ENCODE measurements at places on chromosomes 4 and X.

DNA sequence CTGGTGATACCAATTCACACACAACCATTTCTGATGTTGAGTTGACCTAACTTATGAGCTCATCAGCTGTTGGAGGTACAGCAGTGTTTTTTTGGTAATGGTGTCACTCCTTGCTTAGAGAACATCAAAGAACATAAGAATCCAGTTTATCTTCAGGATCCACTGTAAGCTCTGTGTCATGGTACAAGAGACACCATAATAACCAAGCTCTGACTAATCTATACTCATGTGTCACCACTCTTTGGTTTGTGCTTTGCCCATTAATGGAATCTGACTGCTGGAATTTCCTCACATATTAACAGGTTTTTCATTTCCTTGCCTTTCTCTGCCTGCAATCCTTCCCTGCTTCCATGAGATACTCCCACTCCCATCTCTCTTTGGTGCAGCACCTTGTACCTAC, 735.1 kb upstream of the LCORL start:
- no peak for DNase-seq

DNA sequence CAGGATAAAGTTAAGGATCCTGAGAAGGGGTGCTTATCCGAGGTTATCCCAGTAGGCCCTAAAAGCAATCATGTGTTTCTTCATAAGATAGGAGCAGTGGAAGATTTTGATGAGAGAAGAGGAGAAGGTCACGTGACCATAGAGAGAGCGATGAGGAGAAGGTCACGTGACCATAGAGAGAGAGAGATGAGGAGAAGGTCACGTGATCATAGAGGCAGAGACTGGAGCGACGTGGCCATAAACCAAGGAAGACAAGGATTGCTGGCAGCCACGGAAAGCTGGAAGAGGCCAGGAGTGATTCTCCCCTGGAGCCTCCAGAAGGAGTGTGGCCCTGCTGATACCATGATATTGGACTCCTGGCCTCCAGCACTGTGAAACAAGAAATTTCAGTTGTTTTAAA, 38.4 kb upstream of the ZNF518B start:
- no peak for DNase-seq

DNA sequence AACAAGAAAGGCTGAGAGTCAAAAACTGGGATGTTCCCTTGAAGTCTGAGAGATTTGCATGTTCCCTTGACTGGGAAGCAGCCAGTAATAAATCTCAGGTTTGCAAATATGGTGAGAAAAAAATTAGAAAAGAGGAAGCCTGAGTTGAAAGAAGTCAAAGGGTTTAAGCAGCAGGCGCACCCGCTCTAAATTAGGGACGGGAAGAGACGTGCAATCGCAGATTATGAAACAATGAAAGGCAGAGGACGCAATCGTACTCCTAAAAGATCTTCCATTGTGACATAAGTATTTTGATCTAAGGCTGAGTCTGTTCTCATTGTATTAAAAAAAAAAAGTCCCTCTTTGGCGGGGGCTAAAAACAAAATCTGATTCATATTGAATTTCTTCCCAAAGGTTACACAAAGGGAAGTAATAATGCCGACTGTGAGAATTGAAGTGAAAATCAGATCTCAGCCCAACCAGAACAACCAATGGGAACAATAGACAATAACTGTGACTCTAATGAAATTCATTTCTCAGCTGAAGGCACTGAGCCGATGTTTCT, 28.2 kb downstream of the SAT1 start:
- DNase-seq, result no peak

DNA sequence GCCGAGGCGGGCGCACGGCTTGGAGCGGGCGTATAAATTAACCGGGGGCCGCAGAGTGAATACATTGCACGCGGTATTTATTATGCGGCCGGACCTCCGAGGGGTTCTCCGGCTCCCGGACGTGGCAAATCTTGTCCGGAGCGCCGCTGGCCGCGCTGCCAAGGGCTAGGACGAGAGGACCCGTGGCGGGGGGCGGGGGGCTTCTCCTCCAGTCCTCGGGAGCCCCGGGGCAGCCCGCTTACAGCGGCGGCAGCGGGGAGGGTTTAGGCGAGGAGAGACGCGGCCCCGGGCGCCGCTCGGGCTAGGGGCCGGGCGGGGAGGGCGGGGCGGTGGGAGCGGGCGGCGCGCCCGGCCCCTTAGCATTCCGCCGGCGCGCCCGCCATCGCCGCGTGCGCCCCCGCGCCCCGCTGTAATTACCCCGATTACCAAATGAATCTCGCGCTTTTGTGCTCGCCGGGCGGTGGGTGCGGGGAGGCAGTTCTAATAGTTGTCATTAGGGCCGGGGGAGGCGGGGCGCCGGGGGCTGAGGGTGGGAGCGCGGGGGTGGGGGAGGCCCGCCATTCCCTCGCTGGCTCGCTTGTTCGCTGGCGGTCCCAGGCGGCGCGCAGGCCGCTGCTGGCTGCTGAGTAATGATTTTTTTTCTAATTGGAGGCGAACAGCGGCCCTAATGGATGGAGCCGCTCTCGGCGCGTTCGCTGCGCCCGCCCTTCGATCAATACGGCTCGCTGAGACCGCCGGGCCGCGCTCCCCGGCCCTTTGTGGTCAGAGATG, 276.6 kb downstream of the BCOR start:
- no peak for DNase-seq

DNA sequence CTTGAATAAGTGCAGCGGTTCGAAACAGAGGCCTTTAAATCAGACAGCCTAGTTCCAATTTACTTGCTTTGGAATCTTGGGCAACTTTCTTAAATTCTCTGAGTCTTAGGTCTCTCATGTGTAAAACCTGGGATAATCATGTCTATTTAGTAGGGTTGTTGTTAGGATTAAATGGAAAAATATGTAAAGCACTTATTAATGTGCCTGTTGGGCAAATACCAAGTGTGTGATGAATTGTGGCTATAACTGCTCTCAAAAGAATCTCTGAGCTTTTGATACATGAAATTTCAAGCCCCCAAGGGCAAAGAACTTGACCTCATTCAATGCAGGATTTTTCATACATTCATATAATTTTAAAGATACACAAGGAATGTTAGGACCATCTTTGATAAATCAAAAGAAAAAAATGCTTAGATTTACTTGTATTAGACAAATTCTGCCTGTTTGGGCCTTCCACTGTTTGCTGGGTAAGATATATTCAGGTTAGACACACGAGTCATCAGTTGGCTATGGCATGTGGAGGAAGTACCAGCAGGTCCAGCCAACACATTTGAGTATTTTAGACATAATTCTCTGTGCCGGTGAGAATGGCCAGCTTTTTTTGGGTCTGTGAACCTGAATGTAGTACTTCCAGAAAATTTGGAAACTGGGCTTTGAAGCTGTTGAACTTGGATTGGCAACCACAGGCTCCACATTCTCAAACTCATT, 241.4 kb upstream of the CNKSR2 start:
- no peak for DNase-seq

DNA sequence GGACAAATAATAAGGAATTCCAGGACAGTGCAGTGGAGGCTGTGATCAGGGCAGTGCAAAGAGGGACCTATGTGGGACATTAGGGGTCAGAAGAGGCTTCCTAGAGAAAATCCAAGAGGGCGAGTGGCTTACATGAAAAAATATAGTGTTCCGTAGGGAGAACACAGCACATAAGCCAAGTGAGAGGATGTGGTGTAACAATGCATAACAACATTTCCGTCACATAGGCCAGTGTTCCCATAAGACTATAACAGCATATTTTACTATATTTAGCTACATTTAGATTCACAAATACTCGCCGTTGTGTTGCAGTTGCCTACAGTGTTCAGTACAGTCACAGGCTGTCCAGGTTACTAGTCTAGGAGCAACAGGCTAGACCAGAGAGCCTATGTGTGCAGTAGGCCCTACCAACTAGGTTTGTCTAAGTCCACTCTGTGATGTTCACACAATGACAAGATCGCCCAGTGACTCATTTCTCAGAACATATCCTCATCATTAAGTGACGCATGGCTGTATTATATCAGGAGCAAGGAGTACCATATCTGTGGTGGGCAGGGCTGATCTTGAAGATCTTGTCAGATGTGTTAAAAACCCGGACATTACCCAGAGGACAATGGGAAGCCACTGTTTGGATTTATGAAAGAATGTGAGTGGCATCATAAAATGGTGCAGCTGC, 74.0 kb upstream of the TBL1X start:
- DNase-seq, result no peak

GRCh38 chr4:186009976-186010375, 59.0 kb upstream of the TLR3 start:
- DNase-seq, result no peak

DNA sequence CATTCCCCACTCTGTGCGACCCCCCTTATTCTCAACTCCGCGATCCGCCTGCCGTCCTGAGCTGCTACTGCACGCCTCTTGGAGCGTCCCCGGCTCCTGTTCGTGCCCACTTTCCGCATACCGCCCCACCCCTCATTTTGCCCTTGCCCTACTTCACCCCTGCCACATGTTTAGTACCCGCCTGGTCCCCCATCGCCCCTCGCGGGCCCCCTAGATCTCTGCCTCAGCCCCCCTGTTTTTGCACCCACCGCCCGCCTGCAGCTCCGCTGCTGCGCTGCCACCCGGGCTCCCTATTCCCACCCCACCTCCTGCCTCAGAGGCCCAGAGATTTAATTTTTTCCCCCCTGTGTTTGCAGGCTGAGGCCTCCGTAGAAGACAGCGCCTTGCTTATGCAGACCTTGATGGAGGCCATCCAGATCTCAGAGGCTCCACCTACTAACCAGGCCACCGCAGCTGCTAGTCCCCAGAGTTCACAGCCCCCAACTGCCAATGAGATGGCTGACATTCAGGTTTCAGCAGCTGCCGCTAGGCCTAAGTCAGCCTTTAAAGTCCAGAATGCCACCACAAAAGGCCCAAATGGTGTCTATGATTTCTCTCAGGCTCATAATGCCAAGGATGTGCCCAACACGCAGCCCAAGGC, 1.4 kb downstream of the MAGED1 start:
- DNase-seq, result no peak

- DNase-seq, result no peak
Measured at GRCh38 chrX:48709522-48710112, 13.1 kb downstream of the SUV39H1 start.

GRCh38 chr4:673349-674091, 556 bp downstream of the ATP5ME start:
- peak; percentile 34 for DNase-seq

GRCh38 chr4:57211131-57211530, 100.9 kb upstream of the IGFBP7 start:
- DNase-seq, result no peak

DNA sequence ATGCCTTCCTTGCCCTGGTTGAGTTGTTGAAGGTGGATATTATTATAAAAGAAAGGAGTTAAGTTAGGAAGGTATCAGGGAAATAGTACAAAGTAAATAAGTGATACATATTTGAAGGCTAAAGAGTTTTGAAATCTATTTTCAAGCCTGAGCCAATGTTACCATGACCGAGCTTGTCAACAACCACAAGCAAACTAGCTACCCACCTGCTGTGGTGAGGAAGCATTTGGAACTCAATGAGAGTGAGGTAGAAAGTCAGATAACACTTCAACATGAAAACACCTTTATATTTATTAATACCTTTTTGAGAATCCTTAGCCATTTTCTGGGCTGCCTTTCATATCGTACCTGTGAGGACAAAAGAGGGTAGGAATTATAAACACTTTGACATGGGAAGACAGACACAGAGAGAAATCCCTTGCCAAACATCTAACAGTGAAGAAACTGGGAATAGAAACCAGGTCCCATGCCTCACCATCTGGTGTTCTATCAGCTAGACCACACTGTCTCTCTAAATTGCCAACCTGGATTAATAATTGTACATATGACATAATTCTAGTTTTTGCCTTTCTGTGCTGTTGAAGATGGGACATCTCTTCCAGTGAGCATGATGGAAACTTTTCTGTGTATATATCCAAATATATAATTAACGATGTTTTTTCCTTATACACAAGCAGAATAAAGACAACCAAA, 606.4 kb upstream of the NR3C2 start:
- DNase-seq, result no peak
